SK-MEL-5 (cell line): ENCODE measurements at places on chromosomes 6 and 20. TPM values are rescaled to one million over a fixed set of nuclear protein-coding genes. Genes with fewer than 3 reads are reported as not detected.

Gene MEP1A
- not detected in 2 replicates for total RNA-seq

Gene PI16
- total RNA-seq, result not detected in 2 replicates

Gene MTHFD1L
- total RNA-seq, result 32.0 and 32.9 TPM in 2 replicates

DNA sequence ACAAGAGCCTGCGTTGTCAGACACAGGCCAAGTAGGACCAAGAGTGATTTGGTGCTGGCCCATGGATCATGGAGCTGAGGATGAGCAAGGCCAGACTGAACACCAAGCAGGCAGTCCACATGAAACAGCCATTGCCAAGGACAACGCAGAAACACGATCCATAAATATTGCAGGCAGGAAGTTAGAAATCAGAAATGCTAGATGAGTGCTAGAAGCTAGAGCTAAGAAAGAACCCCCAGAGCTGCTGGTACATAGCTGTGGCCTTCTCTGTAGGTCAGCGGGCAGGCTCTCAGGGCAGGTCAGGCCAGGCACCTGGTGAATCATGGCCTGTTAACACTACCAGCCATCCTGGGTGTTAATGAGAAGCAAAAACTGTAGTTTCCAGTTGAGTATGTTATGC lies 119.7 kb downstream of the ALDH8A1 start:
- no peak for DNase-seq

DNA sequence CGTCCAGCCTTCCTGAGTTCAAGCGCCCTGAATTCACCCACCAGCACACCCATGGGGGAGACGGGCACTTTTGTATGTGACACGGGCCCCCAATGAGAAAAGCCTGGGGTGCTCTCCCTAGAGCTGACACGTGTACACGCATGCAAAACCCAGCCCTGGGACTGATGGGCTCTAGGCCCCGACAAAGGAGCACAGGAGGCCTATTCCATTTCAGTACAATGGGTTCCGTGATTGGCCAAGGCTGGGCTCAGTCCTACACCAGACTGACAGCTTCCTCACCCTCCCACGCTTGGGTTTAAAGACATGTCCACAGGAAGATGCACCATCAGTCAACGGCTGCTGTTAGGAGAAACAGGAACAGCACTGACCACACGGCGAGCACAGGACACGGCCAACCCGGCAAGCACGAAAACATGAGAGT lies 8.8 kb downstream of the ZBTB46 start:
- no peak for DNase-seq

GRCh38 chr6:81606965-81607381 lies 145.5 kb downstream of the TENT5A start:
- no peak for DNase-seq

GRCh38 chr6:3911130-3911529 lies 62.0 kb downstream of the FAM50B start:
- no peak for DNase-seq

DNA sequence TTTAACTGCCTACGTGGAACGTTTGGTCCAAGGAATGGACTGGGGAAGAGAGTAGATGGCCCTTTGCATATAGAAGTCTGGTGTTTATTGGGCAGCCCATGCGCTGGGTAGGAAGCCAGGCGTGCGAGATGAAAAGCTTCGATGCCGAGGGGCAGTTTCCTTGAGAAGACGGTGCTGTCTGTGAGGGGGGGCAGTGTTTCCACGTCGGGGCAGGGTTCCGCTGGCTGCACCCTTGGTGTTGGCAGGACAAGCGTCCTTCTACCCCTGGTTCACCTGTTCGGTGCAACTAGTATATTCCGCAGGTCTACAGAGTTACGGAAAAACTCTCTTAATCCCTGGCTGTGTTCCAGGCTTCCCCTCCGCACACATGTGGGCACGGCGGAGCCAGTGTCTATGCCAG lies 88.2 kb downstream of the SMOC2 start:
- no peak for DNase-seq

GRCh38 chr20:53579581-53580375 lies 13.9 kb downstream of the ZNF217 start:
- DNase-seq, result no peak

DNA sequence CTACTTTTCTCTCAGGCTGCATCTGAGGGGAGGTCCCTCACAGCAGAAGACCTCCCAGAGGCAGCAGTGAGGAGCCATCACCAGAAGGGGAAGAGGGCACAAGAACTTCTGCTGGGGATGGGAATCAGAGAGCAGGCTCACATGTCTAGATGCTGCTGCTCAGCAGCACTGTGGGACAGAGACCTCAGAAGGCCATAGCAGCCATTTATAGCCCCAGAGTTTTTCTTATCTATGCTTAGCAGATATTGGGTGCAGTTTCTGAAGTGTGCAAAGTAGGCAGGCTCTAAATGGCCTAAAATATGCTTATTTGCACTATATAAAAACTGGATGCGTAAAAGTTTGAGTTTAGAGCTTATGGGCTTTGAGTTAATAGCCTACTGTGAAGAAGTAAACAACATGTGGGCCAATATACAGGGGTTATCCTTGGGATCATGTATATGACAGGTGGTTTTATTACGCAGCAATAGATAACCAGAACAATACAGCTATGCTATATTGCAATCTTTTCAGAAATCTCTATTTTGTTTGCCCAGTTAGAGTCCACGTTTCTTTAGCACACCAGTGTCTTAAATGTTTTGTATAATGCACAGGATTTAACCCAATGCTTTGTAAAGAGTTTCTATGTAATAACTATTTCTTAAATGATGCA lies 60.2 kb upstream of the TMEM244 start:
- DNase-seq, result no peak

DNA sequence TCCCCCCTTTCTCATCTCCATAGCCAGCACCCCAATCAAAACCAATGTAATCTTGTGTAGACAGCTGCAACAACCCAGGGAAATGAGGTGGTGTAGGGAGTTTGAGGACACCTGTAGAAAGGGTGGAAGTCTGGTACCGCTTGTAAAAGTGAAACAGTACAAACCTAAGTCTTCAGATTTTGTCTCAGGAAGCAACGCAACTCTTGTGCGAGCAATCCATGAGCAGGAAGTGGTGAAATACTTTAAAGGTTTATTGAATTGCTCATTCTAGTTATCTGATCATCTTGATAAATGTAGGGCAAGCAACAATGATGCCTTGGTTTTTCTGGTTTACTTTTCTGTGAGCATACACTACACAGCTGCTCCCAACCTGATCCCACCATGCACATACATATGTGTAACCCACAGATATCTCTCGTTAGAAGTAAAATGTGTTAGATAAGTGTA lies 71.1 kb upstream of the THEMIS start:
- DNase-seq, result no peak

- DNase-seq, result peak; percentile 70
Observed at GRCh38 chr6:109165392-109165974, 70.2 kb downstream of the CEP57L1 start.
